ENCODE measurements at places on chromosomes 6 and 20.
A peak's percentile ranks its signal among the peaks of the same experiment; 100 is the strongest.

DNA sequence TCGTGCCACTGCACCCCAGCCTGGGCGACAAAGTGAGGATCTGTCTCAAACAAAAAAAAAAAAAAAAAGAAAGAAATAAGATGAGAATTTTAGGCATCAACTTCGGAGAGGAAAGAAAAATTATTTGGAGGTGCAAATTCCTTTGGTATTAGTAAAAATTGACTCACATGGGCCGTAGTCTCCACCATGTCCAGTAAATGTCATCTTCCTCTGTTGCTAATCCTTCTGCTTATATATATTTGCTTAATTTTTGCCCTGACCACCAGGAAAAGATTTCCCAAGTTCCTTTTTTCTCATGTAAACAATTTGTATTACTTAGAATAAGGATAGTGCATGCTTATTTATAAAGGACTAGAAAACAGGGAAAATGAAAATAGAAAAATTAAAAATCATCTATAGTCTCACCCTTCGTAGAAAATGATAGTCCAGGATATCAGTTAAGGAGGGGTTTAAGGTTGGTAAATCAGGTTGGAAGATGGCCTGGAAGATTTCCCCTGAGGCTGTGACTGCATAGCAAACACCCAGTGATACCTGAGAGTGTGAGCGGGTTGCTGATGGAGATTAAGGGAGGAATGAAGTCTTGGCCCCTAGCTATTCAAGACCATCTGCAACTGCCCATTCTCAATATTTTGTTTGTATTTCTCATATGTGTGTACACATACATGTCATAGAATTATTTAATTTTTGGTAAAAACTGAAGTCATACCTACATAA is 240.8 kb downstream of the ZNF217 start:
- DNase-seq: no peak

GRCh38 chr6:109793021-109793420 is 101.9 kb downstream of the FIG4 start:
- DNase-seq: no peak

- no peak for DNase-seq
Observed at GRCh38 chr6:159854959-159855358, 35.8 kb upstream of the MAS1 start.

DNA sequence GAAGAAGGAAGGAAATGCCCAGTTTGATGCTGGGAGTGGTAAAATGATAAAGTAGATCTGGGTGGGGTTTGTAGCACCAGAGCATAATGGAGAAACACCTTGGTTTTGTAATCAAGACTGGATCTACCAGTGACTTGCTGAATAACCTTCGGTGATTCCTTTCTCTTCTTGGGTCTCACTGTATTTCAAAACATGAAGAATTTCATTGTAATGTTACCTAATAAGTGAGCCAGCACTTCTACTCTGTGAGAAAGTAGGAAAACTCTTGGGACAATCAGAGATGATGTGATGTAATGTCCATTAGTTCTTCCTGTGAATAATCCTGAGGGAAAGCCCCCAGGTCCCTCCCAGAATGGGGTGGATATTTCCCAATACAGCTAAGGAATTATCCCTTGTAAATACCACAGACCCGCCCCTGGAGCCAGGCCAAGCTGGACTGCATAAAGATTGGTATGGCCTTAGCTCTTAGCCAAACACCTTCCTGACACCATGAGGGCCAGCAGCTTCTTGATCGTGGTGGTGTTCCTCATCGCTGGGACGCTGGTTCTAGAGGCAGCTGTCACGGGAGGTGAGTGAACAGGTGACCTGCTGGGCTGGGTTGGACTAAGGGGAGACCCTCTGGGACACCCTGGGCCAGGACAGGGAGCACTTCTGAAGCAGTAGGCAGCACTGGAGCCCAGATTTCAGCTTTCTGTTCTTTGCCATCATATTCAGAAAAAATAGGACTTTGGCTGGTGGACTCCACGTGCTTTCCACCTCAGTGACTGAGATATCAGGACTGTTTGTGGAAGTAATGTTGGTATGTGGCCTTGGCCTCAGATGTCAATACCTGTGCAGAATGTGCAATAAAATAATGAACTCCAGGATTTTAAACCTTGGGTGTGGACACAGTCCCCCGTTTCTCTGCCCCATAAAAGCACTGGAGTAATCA is at the start of gene PI3:
TSS of gene PI3 (plus strand) at position 469 of the 931 bp plus-strand sequence. CDS start at position 490, 21 bp downstream.
- no peak for DNase-seq

- DNase-seq: no peak
Observed at GRCh38 chr6:148674306-148674705, 72.5 kb upstream of the UST start.

DNA sequence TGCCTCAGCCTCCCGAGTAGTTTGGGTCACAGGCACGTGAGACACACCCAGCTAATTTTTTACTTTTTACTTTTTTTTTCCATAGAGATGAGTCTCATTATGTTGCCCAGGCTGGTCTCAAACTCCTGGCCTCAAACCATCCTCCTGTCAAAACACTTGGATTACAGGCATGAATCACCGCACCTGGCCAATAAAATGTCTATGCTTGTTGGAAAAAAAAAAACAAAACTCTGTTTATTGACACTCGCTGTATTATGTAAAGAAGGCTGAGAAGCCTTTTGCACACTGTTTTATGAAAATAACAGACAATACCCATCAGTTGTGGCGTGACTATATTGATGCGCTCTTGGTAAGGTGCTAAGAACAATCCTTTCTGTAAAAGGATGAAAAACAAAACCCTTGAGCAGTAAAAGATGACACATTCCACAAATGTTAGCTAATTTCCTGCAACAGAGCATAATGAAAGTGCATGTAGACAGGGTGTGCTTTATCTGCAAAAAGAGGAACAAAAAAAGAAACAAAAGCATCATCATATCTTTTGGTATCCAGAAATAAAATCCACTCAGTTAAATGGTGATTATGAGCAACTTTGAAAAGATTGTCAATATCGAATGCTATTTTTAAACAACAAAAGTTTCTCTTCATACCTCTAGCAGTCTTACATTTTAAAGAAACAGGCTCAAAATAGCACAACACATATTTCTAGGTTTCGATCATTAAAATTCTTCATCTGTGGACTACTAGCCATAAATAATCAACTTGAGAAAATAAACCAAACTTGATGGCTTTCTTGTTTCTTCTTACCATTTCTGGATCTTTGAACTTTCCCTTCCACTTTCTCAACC is 108.3 kb upstream of the PHACTR1 start:
- DNase-seq: no peak

GRCh38 chr20:29299811-29300578 is 1957.5 kb upstream of the DEFB115 start:
- peak; percentile 59 for DNase-seq

GRCh38 chr20:11173916-11174315 is 500.1 kb upstream of the JAG1 start:
- DNase-seq: no peak

DNA sequence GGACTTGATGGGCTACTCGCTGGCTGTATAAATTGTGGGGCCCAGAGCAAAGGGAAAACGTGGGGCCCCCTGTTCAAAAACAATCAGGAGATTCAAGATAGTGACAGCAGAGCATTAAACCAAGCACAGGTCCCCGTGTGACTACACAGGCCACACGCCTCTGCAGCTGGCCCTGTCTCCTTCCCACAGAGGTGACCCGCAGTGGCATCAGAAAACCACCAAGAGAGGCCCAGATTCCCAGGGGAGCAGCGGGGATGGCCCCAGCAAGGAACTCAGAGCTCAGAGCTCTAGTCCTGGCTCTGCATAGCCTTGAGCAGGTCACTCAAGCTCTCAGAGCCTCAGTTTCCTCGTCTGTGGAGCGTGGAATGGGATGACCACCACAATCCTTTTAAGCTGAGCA is 57.6 kb downstream of the CPNE5 start:
- DNase-seq: no peak

DNA sequence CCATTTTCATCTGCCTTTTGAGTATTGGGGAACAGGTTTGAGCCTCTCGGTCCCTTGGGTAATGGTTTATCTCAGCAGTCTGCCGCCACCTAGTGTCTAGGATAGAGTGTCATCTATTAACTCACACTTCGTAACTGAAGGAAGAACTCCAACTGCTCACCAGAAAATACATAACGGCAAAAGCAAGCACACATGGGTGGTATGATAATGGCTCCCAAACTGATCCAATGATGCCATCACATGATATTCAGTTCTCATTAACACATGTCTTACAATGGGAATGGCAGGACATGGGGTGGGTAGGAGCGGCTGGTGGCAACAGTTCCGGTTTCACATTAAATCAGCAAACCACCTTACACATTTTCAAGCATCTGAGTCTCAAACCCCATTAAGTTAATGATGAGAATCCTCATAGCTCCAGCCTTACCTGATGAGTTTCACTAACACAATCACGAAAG is 110.7 kb upstream of the PHACTR1 start:
- no peak for DNase-seq

- no peak for DNase-seq
Observed at GRCh38 chr6:69881322-69882151, 15.2 kb downstream of the COL19A1 start.

- DNase-seq: no peak
Observed at GRCh38 chr6:144377586-144378210, 92.6 kb downstream of the UTRN start.

DNA sequence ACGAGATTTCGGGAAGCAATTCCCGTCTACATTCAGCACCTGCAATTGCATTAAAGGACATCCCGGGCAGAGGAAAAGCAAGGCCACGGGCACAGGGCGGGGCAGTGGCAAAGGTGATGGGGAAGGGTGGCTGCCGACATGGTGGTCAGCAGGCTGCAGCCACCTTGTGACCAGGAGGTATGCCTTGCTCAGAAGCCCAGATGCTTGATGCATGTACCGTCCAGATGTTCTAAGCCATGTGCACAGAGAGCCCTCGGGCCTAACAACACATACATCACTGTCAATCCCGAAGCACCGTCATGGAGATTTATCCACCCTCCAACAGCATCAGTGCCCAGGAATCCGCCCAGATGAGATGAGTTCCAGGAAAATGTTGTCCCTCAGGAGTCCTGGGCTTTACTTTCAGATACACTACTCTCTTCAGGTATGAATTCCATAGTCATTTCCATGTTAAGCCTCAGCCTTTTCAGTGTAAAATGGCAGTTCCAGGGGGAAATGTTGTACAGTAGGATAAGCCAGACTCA is 77.8 kb upstream of the FRMD1 start:
- no peak for DNase-seq

DNA sequence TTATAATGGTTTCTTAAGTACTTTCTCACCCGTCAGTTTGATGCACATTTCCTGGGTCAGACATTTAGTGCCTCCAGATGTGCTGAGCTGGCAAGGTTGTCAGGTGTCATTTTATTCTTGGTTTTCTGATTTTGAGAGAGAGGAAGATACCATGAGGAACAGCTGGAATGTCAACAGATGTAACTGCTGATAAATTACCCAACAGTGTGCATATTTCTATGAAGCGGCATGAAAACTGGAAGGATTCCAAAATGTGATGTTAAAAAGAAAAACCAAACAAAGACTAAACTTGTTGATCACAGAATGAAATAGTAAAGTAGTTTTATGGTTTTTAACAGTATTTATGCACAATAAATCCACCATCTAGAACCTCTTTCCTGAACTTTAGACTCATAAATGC is 447.3 kb downstream of the HDGFL1 start:
- no peak for DNase-seq

- DNase-seq: no peak
Observed at GRCh38 chr6:25053875-25054371, 118.2 kb upstream of the RIPOR2 start.

DNA sequence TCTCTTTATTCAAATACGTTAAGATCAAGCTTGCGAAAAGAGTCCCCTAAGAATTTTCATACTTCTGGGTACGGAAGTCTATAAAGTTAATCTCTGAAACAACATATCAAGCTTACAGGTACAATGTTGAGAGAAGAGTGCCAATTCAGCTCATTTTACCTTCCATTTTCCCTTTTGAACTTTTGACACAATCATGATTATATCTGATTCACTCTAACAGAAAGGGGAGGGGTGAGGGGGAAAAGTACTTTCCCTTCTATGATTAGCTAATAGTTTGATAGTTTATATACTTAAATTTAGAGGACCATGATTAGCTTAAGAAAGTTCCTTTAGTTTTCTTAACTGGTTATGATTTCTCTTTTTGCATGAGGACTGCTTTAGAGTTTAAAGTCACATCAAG is 33.5 kb downstream of the SNX3 start:
- DNase-seq: no peak

GRCh38 chr20:6140947-6141346 is 18.1 kb upstream of the FERMT1 start:
- DNase-seq: no peak

- DNase-seq: no peak
Observed at GRCh38 chr20:63224412-63225081, 8.6 kb upstream of the YTHDF1 start.

- DNase-seq: no peak
Observed at GRCh38 chr6:99014061-99014460, 66.3 kb upstream of the FBXL4 start.

DNA sequence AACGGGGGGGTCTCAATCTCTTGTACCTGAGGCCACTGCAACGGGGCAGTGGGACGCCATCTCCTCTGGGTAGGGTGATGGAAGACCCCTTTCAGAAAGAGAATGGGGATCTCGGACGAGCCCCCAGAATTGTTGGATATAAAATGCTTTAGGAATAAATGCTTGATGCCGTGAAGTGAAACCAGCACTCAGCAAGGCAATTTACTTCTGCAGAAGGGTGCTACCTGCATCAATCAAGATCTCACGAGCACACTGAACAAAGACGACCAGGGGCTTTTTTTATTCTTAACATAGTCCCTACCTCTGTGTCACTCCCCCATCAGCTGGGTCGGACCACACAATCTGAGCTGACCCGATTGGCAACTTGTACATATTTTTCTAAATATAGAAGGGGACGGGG is 203.6 kb upstream of the TBX18 start:
- no peak for DNase-seq

- DNase-seq: no peak
Observed at GRCh38 chr20:36098364-36098763, 56.2 kb upstream of the EPB41L1 start.

- DNase-seq: peak; percentile 14
Observed at GRCh38 chr6:168625602-168626001, 184.6 kb downstream of the SMOC2 start.

DNA sequence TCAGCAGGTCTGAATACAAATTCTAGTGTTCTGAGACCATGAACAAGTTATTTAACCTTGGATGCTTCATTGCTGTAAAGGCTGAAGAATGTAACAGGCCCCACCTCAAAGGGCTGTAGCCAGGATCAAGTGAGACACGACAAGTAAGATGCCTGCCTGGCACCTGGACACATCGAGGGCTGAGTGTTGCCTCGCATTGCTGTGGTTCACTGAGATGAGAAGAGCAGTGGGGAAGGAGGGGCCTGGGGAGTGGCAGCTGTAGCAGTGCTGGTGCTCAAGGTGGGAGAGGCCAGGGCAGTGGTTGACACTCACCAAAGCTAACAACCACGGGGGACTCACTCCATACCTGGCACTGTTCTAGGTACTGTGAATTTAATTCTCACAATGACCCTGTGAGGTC is 187.8 kb downstream of the KIF16B start:
- no peak for DNase-seq

GRCh38 chr6:81366972-81367371 is 385.5 kb downstream of the TENT5A start:
- DNase-seq: no peak

DNA sequence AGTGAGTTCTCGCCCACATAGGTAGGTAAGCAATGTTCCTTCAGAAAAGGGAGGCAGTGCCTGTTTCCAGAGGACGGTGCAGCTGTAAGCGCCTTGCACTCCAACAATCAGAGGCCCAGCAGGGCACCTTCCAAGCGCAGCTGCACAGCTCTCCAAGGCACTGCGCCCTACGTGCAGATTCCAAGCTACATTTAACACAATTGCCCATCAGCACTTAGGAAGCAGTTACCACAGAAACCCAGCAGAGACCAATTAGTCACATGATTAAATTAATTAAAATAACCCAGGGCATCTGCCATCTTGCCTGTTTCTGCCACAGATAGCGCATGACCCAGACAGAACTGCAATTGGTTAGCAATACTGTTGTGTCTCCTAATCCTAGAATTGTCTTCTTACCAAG is 65.5 kb downstream of the SOBP start:
- DNase-seq: no peak
